ENCODE measurements at places on chromosomes 2 and 18.

DNA sequence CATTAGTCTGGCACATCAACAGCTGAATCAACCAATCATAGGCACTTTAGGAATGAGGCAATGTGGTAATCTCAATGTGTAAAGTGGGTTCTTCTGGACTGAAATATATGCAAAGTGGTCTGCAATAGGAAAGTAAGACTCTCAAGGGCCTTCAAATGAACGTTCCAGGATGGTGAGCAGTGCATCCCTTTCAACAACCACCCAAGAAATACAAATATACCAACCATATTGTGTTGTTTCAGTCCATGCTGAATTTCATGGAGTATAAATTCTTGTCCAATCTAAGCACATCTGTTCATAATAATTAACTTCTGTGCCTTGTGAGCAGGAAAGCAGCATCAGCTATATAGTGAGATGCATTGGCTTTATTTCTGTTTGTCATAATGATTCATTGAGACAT lies 556.2 kb downstream of the THSD7B start:
- DNase-seq: no peak

GRCh38 chr2:117983040-117983439 lies 30.8 kb downstream of the CCDC93 start:
- no peak for DNase-seq

- no peak for DNase-seq
These were observed 19.8 kb downstream of the HDAC4 start for GRCh38 chr2:239380831-239381708.

DNA sequence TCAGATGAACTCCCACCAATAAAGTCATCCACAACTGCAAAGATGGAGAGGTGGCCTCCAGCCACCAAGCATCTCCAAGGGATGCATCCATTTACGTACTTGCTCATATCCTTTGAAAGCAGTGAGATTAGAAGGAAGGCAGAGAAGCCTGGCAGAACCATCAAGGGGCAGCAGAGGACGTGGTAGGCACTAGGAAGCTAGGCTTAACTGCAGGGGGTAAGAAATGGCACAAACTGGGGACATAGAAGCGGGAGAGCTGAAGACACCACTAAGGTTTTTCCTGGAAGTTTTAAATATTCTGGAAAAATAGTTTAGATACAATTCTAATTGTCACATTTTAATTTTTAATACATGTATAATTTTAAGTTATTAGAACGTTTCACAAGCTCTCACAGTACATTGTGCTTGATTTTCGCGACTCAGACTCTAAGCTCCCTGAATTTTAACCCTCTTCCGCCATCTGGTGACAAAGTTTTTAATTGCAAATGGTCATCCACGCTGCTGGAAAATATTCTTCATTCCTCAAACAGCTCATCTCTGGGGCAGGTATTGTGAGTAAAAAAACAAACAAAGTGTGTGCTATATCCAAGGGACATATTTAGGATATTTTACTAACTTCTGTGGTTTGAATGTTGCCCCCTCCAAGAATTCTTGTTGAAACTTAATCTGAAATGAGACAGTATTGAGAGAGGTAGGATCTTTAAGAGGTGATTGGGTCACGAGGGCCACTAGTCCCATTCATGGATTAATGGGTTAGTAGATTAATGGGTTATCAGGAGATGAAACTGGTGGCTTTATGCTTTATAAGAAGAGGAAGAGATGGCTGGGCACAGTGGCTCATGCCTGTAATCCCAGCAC lies 1.6 kb upstream of the PSTPIP2 start:
- peak; percentile 82 for DNase-seq

GRCh38 chr2:224807153-224807964 lies 91.2 kb upstream of the CCDC195 start:
- no peak for DNase-seq

All from Panc1 (cell line).